ENCODE measurements at places on chromosomes 3 and 15. TPM values are rescaled to one million over a fixed set of nuclear protein-coding genes. Genes with fewer than 3 reads are reported as not detected.

DNA sequence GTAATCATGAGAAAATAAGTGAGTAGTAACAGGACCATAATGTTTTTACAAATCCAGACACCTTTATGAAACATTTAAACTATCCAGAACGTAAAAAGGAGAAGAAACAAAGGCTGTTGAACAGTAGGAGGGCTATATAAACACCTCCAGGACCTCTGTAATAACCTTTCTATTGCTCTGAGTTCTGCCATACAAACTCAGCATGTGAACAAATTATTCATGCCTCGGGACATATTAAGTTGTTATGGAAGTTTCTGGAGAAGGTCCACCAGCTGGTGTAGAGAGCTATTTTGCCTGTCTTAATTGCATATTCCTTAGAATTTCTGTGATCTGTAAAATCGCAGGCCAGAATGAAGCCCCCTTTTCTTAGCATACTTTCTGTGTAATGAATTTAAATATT lies 256.3 kb downstream of the UBE2E2 start:
- H3K4me1 ChIP-seq: peaks cover 21% of the 10 kb centered on the region
- no peak overlapping the region for H3K4me3 ChIP-seq
- H3K27ac ChIP-seq: peak overlapping the region; percentile 6
- DNase-seq: no peak

DNA sequence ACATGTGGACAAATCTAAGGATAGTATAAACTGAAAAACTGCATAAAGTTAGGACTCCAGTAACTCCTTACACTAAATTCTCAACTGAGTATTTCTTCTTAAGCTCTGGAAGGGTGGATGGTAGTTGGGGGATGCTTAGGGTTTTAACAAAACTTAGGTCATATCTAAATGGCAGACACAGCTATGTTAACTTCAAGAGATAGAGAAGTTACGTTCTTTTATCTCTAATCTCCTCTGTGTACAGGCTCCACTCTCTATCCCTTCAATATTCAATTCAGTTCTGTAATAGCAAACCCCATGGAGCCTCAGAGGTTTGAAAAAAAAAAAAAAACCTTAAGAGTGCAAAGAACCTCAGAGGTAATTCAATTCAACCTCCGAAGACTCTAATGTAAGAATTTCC lies 3.1 kb downstream of the CMTM6 start:
- H3K4me3 ChIP-seq: no peak overlapping the region
- no peaks in the 10 kb centered on the region for H3K36me3 ChIP-seq
- no peaks in the 10 kb centered on the region for H3K4me1 ChIP-seq
- DNase-seq: no peak

Gene MYEF2
- total RNA-seq: 15.7 TPM

DNA sequence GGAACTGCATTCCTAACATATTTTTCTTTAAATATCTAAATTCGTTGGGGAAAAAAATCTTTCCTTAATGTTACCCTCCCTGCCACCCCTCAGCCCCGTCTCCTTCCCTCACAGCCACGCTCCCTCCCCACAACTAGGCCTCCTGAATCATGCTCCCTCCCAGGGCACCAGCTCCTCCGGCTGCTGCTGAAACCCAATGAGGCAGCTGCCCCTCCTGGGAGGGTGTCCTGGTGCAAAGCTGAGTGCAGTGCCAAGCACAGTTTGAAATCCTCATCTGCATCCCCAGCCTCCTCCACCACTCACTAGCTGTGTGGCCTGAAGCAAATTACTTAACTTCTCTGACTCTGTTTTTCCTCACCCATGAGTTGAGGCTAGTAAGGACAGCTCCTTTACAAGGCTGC lies 2.7 kb upstream of the NR2E3 start:
- H3K4me1 ChIP-seq: no peaks in the 10 kb centered on the region
- H3K27ac ChIP-seq: no peak overlapping the region
- H3K27me3 ChIP-seq: no peaks in the 10 kb centered on the region
- DNase-seq: no peak
- no peak overlapping the region for H3K4me3 ChIP-seq
- no peaks in the 10 kb centered on the region for H3K36me3 ChIP-seq

- no peak overlapping the region for H3K27ac ChIP-seq
- no peaks in the 10 kb centered on the region for H3K4me1 ChIP-seq
- DNase-seq: no peak
- no peaks in the 10 kb centered on the region for H3K27me3 ChIP-seq
- no peak overlapping the region for H3K4me3 ChIP-seq
These were observed 9.1 kb upstream of the TICRR start for GRCh38 chr15:89566181-89566580.

Gene TNFSF10
- total RNA-seq: 15.7 TPM

Gene HPS3
- 15.6 TPM for total RNA-seq

- H3K27me3 ChIP-seq: no peaks in the 10 kb centered on the region
- no peak overlapping the region for H3K4me3 ChIP-seq
- no peaks in the 10 kb centered on the region for H3K36me3 ChIP-seq
- no peak for DNase-seq
- no peak overlapping the region for H3K27ac ChIP-seq
These were observed 815.4 kb downstream of the SQOR start for GRCh38 chr15:46450112-46450809.

Gene PHLDB2
- 174 TPM for total RNA-seq

DNA sequence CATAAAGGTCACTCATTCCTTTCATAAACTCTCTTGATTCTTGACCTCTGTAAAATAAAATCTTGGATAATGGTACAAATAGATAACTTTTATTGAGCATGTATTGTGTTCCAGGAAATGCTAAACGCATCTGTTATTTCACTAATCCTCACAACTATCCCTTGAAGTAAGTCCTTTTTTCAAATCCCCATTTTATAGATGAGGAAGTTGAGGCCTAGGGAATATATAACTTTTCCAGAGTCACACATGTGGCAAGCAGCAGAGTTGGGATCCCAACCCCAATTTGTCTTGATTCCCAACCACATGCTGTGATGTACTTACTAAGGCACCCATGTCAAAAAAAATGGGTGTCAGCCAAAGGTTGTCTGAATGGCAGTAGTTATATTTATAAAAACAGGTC lies 6.3 kb downstream of the VPS39 start:
- H3K4me3 ChIP-seq: no peak overlapping the region
- H3K4me1 ChIP-seq: peaks cover 9% of the 10 kb centered on the region
- no peaks in the 10 kb centered on the region for H3K36me3 ChIP-seq
- no peak for DNase-seq

GRCh38 chr15:71252044-71252739 lies 136.9 kb downstream of the THSD4 start:
- peak overlapping the region; percentile 76 for H3K27ac ChIP-seq
- no peak for DNase-seq
- no peak overlapping the region for H3K4me3 ChIP-seq
- peaks cover 6% of the 10 kb centered on the region for H3K36me3 ChIP-seq
- no peaks in the 10 kb centered on the region for H3K27me3 ChIP-seq

Gene SAMD7
- total RNA-seq: not detected

Gene SPSB4
- 11.1 TPM for total RNA-seq
